ENCODE measurements at places on chromosomes 2 and 18.

GRCh38 chr2:85878719-85879370, 9.9 kb downstream of the ST3GAL5 start:
- DNase-seq: no peak

GRCh38 chr2:116580209-116580608, 1234.3 kb upstream of the DDX18 start:
- DNase-seq: no peak

- DNase-seq: no peak
Observed at GRCh38 chr2:235504441-235505180, 10.8 kb downstream of the AGAP1 start.

- DNase-seq: no peak
Observed at GRCh38 chr2:222305516-222306392, 7.0 kb upstream of the PAX3 start.

DNA sequence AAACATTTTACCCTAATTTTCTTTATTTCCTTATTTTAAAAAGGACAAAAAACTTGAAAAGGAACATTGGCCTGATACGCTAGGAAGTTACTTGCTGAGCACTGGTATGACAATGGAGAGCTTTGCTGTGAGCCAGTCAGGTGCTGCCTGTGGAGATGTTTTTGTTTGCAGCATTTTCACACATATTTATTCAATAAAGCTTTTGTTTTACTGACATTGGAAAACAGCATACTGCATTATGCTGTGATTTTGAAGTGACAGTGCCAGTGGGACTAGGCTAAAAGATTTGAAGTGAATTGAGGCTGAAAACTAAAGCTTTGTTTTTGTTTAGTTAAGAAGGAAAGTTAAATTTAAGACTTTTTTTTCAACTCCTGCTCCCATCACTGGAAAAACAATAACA, 470.7 kb upstream of the ZEB2 start:
- no peak for DNase-seq

DNA sequence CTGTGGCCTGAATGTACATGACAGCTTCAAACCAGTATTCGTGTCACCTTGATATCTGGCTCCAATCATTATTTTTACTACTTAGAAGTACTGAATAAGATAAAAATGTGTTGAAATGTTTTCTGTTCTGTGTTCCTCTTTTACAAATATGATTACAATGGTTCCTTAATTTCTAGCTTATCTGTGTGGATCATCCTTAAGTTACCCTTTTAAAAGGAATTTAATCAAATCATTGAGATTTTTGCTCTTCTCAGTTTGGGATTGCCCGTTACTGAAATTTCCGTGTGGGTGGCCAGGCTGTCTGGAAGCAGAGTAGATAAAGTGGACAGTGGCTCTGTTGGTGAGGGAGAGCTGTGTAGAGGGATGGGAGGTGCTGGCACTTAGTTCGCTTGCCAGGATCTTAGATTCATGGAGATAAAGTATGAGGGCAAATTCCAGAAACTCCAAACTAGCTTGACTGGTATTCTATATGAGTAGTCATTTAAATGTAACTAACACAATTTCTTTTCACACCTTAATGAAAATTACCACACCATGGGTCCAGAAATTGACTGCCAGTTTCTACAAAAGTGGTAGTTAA, 27.4 kb upstream of the SAG start:
- DNase-seq: no peak

DNA sequence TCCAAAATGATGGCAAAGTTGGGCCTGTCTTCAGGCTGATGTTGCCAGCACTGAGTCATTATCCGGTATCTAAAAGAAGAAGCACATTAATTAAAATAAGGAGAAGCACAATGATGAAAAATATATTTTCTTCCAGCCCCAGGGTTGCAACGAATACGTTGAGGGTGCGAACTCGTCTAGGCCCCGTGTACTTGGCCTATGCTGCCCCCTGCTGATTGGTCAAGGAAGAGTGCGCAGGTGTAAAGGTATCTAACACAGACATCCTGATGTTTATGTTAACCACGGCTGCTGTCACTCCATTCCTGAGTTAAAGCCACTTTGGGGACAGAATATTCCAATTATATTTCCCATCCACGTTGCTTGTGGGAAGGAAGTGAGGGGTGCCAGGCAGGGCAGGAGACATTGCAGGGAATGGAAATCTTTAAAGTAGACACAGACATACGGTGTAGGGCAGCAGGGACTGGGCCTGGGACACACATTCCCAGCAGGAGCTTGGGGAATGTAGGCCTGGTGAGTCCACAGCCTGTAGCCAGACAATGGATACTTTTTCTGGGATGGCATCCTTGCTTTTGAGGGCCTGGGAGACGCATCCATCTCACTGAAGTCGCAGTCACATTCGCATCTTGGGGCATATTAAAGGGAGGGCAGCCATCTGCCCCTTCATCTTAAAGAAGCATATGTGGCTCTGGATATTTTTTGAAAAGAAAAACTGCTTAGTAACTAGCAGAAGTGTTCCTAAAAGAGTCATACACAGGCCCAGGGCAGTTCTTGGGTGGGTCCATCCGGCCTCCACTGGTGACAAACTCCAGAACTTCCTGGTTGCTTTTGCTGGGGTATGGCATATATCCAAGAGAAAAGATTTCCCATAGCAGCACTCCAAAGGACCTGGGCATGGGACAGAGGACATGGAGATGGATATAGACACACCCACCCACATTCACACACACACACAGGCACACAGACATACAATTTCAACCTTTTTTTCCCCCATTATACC, 81.9 kb downstream of the CLIP4 start:
- DNase-seq: peak; percentile 69

GRCh38 chr2:100612388-100613000, 49.7 kb downstream of the PDCL3 start:
- DNase-seq: no peak

DNA sequence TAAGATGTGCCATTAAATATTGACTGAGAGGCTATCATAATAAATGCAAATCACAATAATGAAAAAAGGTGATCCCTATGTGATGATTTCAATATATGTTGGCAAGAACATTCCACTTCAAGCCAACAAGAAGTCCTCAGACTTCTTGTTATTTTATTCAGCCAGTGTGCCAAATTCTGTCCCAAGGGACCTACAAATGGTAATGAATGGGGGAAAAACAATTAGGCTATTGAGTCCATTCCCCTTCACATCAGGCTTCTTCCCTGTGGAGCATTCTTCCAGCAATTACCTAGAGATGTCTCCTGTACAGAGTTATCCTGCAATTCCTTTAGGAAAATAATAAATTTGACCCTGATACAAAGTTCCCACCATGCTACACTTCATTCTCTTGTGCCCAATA, 144.4 kb downstream of the PIEZO2 start:
- no peak for DNase-seq

DNA sequence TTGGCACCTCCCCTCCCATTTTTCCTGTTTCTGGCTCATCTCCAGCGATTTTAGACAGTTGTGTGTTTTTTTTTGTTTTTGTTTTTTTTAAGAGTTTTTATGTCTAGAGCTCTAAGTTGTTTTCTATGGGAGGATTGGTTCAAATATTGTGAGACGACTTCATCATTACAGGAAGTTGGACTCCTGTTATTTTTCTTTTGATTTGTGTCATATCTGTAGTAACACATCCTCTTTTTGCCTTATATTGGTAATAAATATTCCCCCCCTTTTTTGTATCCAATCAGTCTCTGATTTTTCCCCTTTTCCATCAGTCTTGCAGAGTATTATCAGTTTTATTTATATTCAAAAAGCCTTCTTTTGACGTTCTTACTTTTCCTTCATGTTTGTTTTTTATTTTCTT, 89.0 kb downstream of the KIAA1328 start:
- no peak for DNase-seq

- DNase-seq: peak; percentile 25
Observed at GRCh38 chr2:176136374-176137251, 7.1 kb downstream of the HOXD8 start.

DNA sequence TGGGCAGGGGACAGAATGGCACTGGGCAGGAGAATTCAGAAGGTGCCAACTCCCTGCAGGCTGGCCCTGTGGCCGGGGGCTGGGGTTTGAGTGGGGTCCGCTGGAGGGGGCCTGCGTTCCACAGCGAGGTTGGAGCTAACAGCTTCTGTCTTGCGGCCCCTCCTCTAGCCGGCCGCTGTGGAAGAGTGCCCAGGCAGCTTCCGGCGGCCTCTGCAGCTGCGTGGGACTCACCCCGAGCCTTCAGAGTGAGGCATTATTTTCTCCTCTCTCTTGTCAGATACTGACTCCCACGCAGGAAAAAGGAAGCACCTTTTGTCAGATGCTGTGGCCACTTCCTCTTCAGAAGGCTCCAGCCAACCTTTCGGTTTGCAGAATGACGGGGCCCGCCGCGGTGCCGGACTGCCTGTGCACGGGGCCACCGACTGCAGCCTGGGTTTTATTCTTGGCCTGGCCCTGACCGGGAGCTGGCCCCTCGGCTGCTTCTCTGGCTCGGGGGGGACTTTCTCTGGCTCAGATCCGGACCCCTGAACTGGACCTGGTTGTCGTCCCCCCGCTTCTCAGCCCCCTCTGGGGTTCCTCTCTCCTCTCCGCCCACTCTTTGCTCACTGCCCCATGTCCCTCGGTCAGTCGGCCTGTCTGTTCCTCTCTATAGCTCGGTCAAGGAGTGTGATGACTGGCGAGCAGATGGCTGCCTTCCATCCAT, 40.1 kb downstream of the ARHGAP25 start:
- DNase-seq: peak; percentile 86

DNA sequence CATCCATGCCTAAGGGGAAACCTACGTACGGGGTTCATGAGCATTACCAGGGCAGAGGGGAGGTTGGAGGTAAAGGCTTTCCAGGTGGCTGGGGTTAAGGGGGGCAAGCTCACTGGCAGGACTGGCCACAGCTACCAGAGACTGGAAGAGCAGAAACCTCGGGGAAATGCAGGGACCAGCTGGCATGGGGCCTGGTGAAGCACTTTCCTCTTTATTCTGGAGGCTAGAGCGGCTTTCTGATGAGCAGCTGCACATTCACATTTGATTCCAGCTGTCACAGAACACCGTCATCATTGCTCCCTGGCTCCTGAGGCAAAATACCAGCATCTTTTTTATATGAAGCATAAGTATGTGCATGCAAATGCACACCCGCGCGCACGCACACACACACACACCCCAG, 28.7 kb upstream of the LRRC30 start:
- no peak for DNase-seq

- peak; percentile 2 for DNase-seq
Observed at GRCh38 chr2:55883357-55883756, 40.2 kb downstream of the EFEMP1 start.

DNA sequence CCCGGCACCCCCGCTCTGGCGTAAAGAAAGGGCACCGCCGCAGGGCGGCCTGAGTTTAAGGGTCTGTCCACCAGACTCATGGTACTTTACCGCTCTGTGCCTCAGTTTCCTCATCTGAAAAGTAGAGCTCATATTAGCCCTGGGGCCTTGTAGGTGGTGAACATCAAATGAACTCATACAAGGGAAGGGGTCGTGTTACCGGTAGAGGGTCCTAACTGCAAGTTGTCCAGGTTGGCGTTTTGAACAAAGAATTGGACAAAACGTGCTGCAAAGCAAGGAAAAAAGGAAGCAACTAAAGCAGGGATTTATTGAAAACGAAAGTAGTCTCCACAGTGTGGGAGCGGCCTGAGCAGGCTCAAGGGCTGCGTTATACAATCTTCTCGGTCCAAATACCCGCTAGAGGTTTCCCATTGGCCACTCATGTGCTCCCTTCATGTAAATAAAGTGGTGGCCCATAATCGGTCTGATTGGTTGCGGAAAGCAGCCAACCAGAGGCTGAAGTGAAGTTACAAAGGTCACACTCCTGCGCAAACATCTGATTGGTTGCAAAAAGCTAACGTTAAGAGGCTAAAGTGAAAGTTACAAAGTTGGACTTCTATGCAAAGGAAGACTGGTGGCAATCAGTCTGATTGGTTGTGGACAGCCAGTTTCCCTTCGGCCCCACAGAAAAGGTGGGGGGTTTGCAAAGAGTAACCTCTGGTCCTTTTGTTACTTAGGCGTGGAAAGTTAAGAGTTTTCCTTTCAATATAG, 80.7 kb upstream of the LDLRAD4 start:
- DNase-seq: peak; percentile 99

DNA sequence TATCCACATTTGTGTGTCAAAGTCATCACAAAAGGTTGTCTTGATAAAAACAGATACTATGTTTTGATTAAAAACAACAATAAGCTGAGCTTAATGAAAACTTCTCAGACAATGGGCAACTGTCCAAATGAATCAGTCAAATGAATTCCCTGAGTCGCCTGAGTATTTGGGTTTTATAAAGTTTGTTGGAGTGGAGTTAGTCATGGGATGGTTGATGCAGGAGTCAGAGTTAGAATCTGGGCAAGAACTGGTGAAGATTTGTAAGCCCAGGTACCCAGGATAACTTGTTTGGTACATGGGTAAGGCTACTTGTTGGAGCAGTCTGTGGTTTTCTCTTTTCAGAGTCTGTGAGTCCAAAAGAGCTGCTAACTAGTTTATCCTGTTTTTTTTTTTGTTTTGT, 34.4 kb upstream of the RAPGEF4 start:
- DNase-seq: no peak

- DNase-seq: no peak
Observed at GRCh38 chr2:45595721-45596435, 15.2 kb downstream of the SRBD1 start.

- DNase-seq: no peak
Observed at GRCh38 chr2:86336675-86337243, 667 bp downstream of the REEP1 start.

GRCh38 chr18:24272229-24272525, 125.4 kb downstream of the OSBPL1A start:
- no peak for DNase-seq

GRCh38 chr2:39464864-39465263, 27.8 kb upstream of the MAP4K3 start:
- DNase-seq: no peak

- DNase-seq: no peak
Observed at GRCh38 chr2:35298493-35298892, 1057.1 kb upstream of the CRIM1 start.

DNA sequence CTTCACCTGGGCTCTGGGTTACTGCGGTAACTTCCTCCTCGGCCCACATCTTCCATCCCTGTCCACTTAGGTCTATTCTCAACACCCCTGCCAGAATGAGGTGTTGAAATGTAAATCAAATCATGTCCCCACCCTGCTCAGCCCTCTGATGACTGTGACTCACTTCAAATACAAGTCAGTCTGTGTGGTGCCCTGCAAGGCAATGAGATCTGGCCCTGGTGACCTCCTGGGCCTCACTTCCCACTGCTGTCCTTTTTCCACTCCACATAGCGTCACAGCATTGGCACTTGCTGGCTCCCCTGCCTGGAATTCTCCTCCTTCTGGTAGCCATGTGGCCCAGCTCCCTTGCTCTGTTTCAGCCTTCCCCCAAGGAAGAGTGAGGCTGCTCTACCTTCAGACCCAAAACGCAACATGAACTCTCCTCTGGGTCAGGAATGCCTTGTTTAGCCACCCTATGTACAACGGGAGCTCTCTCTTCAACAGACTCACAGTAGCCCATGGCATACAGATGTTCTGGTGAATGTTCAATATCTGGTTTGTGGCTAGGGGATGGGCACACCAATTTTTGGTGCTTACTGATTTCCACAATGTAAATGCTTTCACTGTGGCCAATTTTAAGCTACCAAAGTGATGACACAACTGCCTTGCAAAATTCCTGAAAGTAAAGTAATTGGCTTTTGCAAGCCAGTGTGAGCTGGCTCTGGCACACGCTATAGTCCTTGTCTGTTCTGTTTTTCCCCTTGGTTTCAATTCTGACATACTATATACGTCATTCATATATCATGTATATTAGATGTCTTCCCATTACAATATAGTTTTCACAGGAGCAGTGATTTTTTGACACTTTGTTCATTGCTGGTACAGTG, 550.3 kb upstream of the HS6ST1 start:
- no peak for DNase-seq

GRCh38 chr18:42351455-42351854, 396.4 kb downstream of the PIK3C3 start:
- no peak for DNase-seq

- DNase-seq: no peak
Observed at GRCh38 chr2:127406454-127406853, 11.8 kb upstream of the PROC start.

GRCh38 chr2:121038431-121038830, 246.6 kb downstream of the TFCP2L1 start:
- DNase-seq: no peak

Measured in OCI-M1 (cell line).